ENCODE measurements at places on chromosomes 2 and 18.

DNA sequence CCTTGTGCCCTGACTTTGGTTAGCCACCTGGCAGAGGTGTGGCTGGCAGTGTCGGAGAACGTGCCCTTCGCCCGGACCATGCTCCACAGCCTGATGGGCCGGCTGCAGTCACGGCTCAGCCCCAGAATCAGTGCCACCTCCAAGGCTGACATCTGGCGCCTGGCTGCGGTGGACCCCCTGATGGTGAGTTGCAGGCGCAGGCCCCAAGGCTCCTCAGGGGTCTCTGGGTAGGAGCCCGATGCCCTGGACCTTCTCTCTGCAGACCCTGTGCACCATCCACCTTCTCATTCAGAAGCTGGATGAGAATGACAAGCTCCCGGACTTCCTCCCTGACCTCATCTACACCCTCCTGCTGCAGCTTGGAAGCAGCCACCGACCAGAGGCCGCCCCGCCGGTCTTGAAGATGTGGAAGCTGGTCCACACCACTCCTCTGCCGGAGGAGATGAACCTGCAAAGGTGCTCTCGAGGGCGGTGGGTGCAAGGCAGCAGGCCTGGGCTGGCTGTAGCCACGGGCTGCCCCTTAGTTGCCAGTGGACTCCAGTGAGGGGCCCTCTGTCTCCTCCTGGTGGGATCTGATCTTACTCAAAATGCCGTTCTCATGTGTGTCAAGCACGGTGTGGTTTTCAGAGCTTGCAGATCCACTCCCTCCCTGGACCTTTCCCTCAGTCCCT is 32.1 kb downstream of the HJURP start:
- no peak for DNase-seq

GRCh38 chr2:99841749-99842148 is 300.6 kb downstream of the AFF3 start:
- no peak for DNase-seq

GRCh38 chr2:214497489-214497888 is 86.6 kb downstream of the VWC2L start:
- DNase-seq, result no peak

DNA sequence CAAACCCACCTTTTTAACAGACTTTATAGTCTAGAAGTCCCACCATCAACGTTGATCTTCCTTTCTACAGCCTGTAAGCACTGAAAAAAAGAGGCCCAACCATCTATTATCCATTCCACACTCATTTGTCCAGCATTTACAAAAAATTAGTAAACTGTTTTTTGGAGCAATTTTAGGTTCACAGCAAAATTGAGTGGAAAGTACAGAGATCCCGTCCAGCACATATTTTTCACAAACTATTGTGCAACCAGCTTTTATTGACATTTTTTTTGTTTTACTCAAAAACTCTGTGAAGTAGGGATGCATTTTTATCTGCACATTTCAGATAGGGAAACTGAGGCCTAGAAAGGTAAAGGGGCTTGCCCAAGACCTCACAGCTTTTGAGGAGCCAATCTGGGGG is 68.6 kb downstream of the TNP1 start:
- DNase-seq, result no peak

- DNase-seq, result peak; percentile 57
Measured at GRCh38 chr2:55403256-55403998, 16.2 kb downstream of the CCDC88A start.

DNA sequence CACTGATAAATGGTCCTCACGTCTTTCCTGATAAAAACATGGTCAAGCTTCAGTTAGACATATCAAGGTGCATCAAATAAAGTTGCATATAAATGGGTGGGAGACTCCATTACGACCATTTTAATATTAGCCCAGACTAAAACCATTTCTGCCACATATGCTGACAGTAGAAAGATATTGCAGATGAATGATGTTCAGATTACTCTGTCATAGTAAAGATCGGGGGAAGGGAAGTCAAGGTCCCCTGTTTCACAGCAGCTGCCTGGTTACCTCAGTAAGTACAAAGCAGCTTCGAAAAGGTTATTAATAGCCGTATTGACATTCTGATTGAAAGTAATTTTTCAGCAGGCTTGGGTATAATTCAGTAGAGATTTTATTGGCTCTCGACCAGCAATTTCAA is 927.7 kb upstream of the CDH2 start:
- no peak for DNase-seq

- DNase-seq, result no peak
Measured at GRCh38 chr2:180655393-180655792, 325.0 kb upstream of the UBE2E3 start.

DNA sequence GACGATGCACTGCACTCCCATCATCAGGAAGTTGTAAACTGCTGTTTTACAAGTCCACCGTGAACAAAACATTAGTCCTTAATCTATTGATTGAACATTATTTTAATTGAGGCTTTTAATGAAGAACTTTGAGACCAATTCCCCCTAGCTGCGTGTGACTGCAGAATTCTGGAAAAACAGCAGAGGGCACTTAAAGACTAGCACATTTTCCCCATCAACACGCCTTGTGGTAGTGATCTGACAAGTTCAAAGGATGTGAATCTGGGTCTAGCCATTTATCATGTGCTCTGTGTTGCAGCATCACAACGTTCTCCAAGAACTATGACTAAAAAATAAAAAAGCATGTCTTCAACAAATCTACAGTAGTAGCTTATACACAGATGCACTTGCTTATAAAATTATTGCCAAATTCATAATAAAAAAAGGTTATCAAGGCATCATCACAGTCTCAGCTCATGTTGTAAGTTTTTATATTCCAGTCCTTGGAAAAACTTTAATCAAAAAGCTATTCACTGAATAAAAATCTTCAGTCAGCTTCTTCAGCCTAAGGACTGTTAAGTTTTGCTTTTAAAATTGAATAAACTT is 35.8 kb downstream of the SKOR2 start:
- peak; percentile 47 for DNase-seq
